ENCODE measurements at places on chromosomes 12 and 14.

GRCh38 chr12:6363330-6364043 lies 11.9 kb downstream of the SCNN1A start:
- no peak for DNase-seq

DNA sequence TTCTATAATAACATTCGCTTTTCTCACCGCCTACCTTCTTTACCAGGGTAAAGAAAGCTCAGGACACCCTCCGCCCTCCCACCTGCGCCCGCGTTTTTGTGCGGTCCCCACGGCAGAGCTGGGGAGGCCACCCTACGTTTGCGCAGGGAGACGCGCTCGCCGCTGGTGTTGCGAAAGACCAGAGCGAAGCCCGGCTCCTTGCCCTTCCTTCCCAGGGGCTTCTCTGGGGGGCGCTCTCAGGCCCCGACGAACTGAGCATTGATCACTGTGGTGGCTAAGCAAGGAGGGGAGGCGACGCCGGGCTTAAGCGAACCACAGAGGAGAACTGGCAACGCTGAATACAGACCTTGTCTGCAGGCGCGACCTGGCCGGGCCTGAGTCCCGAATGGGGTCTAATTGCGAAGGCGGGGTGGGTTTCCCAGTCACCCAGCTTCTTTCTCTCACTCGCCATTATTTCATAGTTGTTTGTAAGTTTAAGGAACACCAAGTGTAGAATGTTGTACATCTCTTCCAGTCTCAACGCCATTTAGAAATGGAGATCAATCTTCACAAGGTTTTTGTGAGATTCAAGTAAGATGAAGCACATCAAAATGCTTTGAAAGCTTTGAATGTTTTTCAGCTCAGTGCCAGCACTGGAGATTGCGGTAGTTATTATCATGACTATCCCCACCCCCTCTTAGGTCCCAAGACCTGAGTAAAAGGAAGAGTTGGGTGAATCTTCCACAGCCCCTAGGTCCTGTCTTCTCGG lies 1.7 kb upstream of the NKX2-1 start:
- DNase-seq, result no peak

DNA sequence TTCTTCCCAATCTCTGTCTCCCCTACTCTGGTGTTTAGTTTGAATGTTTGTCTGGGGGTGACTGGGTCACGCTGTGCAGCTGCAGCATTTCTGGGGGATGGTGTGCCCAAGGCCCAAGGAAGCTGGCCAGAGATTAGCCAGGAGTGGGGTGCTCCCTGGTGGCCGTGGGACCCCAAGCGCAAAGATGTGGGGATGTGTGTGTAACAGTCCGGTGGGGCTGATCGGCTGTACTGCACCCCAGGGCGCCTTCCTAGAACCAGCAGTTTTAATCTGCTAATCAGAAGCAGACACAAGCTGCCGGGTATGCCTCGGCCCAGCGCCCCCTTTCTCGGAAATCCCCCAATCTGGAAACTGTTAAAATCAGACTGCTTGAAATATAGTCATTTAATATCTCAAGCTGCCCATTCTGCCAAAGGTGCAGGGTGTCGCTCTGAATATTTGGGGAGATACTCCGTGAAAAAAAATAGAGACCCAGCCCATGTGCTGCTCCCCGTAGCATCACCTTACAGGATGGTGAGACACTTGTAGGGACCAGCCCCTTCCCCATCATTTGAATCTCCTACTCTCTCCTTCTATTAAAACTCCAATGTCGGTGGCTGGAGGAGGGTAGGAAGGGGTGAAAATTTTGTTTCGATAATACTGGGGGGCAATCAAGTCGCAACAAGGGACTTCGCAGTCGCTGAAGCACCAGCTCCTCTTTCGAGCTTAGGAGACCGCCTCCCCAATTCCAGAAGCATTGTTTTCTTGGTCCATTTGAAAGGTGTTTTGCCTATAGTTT lies 4.3 kb downstream of the HOXC9 start:
- DNase-seq, result no peak

DNA sequence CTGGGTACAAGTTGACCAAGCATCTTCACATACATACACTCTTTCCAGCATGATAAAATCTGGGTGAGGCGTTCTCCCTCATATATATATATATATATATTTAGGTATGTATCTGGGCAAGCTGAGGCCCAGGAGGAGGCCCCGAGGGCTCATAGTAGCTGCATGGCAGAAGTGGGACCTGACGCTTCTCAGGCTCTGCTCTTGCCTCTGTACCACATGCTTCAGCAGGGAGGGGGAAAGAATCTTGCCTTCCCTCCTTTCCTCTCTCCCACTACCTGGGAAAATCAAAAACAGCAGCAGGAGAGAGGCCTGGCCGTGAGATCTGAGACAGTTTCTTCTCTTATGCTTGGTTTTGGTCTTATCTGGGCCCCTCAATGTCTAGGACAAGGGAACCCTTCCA lies 9.2 kb downstream of the PPP1R1A start:
- DNase-seq, result no peak

- DNase-seq, result no peak
Measured at GRCh38 chr12:61530456-61530855, 729.7 kb upstream of the USP15 start.

DNA sequence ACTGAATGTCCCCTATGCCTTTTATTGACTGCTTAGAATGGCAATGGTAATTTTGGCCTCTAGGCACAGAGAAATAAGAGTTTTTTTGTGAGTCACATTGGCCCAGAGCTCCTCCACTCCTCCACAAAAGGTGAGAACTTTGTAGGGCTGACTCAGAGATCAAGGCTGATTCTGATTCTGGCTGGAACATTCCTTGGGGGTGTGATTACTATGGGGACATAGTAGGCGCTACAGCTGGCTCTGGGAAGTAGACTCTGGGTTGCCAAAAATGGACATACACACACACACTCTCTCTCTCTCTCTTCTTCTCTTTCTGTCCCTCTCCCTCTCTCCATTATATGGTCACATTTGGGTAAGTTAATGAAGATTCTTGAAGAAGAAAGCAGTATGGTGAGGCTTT lies 174.6 kb upstream of the DDHD1 start:
- DNase-seq, result no peak

- no peak for DNase-seq
Measured at GRCh38 chr12:71063087-71063486, 94.7 kb downstream of the TSPAN8 start.

- DNase-seq, result peak; percentile 17
Measured at GRCh38 chr14:65103150-65103760, 938 bp upstream of the MAX start.

Measured in NCI-H510A (cell line).